ENCODE measurements at places on chromosomes 7 and 10. TPM values are rescaled to one million over a fixed set of nuclear protein-coding genes. Genes with fewer than 3 reads are reported as not detected.

MRLN gene
- total RNA-seq: 0.43 TPM

SMO gene
- total RNA-seq: 15.8 TPM

SGMS1 gene
- 36.1 TPM for total RNA-seq

EPHB4 gene
- 37.1 TPM for total RNA-seq

SCIN gene
- 0.03 TPM for total RNA-seq

CHAT gene
- total RNA-seq: not detected

ATRNL1 gene
- total RNA-seq: 1.2 TPM

Measured in HT1080 (cell line).